Suppressor macrophage treated with lipopolysaccharide for 1 hour (primary cell): ENCODE measurements at places on chromosomes 12 and 14.
A peak's percentile ranks its signal among the peaks of the same experiment; 100 is the strongest.

- DNase-seq = no peak
These were observed 1.4 kb downstream of the BMP4 start for GRCh38 chr14:53955229-53955556.

- DNase-seq = peak; percentile 26
These were observed 65.1 kb upstream of the GPHB5 start for GRCh38 chr14:63383776-63384367.

DNA sequence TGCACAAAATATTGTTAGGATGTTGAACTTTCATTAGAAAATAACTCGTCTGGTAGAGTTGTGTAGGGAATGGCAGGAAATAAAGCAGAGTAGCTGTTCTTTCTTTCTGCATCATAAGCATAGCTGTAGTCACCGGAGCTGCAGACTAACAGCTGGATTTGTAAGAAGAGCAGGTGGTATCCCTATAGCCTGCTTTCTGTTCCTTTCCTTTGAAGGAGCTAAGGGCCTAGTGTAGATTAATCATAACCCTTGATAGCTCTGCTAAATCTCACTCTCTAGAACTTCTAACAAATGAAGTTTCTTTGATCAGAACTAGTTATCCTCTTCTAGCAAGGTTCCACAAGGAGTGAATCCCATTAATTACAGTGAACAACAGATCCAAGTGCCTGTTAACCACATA is 3.5 kb downstream of the LMO3 start:
- no peak for DNase-seq

DNA sequence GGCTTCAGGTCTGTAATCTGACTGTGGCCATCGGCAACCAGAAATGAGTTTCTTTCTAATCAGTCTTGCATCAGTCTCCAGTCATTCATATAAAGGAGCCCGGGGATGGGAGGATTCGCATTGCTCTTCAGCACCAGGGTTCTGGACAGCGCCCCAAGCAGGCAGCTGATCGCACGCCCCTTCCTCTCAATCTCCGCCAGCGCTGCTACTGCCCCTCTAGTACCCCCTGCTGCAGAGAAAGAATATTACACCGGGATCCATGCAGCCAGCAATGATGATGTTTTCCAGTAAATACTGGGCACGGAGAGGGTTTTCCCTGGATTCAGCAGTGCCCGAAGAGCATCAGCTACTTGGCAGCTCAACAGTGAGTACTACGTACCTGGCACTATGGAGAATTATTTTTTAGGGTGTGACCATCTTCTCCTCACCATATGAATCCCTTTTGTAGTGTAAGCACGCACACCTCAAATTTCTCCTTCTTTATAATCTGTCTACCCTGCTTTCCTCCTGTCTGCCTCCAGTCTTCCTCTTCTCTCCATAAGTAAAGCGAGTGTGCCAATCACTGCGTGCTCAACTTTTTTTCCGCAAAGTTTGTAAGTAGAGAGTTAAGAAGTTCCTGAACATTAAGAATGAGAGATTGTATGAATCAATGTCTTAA is at the start of gene TPH2:
TSS of gene TPH2 (plus strand) at position 118 of the 658 bp plus-strand sequence. CDS start at position 260, 142 bp downstream.
- DNase-seq = peak; percentile 62

DNA sequence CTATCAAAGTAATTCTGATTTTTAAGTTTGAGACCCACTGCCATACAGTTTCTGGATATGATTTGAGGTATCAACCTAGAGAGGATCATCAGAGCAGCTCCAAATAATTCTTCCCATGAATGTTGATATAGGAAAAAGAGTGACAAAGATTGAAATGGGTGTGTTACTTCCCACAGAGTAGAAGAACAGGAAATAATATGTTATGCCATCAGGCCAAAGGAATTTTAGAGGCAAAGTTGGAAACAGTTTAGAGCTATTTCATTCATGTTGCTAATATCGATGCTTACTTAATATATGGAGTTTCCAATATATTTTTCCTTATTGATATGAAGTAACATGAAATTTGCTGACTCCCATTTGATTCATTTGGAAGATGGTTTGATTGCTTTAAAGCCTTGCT is 8.9 kb upstream of the MSRB3 start:
- no peak for DNase-seq

- DNase-seq = no peak
These were observed 18.3 kb downstream of the MLH3 start for GRCh38 chr14:75032939-75033338.

DNA sequence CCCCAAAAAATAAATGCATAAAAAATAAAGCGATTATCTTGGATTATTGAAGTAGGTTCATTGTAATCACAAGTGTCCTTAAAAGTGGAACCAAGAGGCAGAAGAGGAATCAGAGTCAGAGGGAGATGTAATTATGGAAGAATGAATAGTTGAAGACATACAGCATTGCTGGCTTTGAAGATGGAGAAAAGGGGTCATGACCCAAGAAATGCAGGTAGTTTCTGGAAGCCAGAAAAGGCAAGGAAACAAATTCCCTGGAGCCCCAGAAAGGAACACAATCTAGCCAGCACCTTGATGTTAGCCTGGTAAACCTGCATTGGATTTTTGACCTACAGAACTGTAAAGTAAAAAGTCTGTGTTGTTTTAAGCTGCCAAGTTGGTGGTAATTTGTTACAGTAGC is 57.5 kb upstream of the PTGR2 start:
- DNase-seq = no peak

DNA sequence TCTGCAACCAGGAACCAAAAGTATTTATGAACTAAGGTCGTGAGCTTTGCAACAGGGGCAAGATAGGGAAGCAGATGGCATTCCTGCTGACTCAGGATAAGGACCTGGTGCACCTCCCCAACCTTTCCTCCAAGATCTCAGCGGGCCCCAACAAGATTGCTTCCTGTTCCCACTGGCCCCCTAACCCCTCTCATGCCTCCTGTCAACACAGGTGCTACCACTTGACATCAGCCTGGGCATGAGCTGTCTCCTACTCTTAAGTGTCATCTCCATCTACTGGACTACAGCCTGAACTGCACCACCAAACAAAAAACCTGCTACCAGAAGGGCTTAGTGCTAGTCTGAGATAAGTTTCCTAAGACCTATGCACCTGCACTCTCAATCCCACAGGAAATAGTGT is 32.7 kb downstream of the MED6 start:
- DNase-seq = no peak

DNA sequence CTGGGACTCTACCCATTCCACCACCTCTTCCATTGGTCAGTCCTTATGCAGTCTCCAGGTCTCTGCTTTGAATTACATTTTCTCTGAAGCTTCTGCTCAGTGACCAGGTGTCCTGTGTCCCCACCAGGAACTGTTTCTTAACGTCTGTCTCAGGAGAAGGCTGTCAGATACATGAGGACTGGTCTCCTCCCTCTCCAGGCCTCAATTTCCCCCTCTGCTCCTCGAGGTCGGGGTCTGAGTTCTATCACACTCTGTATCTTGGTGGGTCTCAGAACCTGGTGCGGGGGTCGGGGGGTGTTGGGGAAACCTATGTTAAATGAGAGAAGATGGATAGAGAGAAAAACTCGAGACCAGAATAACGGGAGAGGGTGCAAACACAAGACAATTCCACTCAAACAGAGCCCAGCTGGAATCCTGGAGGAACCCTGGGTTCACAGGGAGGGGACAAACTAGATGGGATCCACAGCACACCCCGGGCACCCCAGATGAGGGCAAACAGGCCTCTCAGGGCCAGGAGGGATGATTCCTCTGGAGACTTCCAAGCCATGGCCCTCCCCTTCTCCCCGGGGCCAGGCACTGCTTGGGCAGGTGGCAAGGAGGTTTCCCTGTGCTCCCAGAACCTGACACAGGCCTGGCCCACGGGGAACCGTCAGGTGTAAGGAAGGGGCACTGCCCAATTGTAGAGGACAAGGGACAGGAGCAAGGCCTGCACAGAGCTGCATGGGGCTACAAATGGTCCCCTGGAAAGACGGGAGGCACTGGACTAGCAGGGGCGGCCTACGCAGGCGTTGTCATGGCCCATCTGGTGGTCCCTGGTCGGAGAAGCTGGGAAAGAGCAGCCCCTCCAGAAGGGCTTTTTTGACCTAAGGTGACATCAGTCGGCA is 313.2 kb upstream of the DIO3 start:
- DNase-seq = no peak

DNA sequence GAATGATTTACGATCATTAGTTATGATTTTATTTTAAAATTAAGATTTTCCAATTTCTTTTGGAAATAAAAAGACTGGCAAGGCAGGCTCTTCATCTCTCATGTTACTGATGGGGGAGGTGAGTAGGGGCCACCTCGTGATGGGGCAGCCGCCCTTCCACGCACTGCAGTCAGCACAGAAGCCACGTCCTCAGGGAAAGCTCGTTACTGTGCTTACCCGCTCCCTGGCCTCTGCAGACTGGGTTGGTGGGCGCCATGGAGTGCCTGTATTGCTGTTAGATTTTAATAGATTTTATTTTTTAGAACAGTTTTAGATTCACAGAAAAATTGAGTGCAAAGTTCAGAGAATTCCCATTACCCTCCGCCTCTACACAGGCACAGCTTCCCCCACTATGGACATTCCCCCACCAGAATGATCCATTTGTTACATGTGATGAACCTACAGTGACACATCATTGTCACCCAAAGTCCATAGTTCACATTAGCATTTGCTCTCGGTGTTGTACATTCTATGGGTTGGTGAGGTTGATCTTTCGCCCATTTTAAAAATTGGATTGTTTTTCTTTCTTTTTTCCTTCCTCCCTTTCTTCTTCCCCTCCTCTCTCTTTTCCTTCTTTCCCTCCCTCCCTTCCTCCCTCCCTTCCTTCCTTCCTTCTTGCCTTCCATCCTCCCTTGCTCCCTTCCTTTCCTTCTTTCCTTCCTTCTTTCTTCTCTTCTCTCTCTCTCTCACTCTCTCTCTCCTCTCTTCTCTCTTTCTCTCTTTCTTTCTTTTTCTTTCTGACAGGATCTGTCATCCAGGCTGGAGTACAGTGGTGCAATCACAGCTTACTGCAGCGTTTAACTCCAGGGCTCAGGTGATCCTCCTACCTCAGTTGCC is 30.7 kb downstream of the ADGRD1 start:
- no peak for DNase-seq

GRCh38 chr12:123070267-123071081 is 80.4 kb downstream of the PITPNM2 start:
- no peak for DNase-seq

DNA sequence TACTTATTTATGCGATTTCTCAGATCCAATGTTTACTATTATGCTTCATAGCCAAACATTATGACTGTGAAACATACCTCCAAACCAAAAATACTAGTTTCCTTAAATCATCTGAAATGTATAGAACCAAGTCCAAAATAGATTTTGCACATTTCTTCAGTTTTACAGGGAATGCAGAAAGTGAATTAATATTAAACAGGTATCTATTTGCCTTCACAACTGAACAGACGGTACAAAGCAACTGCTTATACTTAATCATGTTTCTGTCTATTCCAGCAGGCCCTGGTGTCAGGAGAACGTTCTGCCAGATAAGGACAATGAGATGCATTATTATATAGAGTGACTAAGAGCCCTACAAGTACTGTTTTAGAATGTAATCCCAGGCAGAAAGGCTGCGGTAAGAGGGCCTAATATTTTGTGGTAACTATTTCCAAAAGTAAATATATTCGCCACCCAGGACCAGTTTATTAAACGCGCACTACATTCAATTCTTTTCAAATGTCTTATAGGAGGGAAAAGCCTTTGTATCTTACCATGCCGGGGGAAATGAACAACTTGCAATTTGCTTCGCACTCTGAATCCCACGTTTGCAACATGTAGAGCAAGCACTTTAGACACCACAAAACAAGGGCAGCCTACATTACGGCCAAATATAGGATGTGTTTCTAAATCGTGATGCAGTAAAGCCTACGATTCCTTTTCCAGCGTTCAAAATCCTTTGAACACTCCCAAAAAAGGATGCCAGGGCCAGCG is 1.5 kb downstream of the CORO1C start:
- peak; percentile 44 for DNase-seq
